HepG2 (cell line): ENCODE measurements at places on chromosomes 4 and X. TPM values are rescaled to one million over a fixed set of nuclear protein-coding genes. Genes with fewer than 3 reads are reported as not detected.

- no peak for DNase-seq
- no peak overlapping the region for H3K4me3 ChIP-seq
- H3K27me3 ChIP-seq = no peaks in the 10 kb centered on the region
- no peaks in the 10 kb centered on the region for H3K4me1 ChIP-seq
- no peak overlapping the region for H3K27ac ChIP-seq
Observed at GRCh38 chr4:36523182-36523581, 241.8 kb downstream of the DTHD1 start.

DCHS2 gene
- 0.03 and 0.05 TPM in 2 replicates for polyA plus RNA-seq

- no peak for DNase-seq
- H3K27ac ChIP-seq = no peak overlapping the region
- H3K27me3 ChIP-seq = no peaks in the 10 kb centered on the region
- H3K4me1 ChIP-seq = no peaks in the 10 kb centered on the region
- no peak overlapping the region for H3K4me3 ChIP-seq
Observed at GRCh38 chr4:5797866-5798265, 86.9 kb downstream of the EVC start.

GRCh38 chr4:106269711-106270110 is 46.3 kb downstream of the TBCK start:
- H3K36me3 ChIP-seq = no peaks in the 10 kb centered on the region
- H3K4me3 ChIP-seq = no peak overlapping the region
- no peaks in the 10 kb centered on the region for H3K27me3 ChIP-seq
- H3K4me1 ChIP-seq = peaks cover 59% of the 10 kb centered on the region
- peak overlapping the region; percentile 3 for H3K27ac ChIP-seq

- H3K4me3 ChIP-seq = peak overlapping the region; percentile 31; the same call in 1 of the 2 replicates
- H3K36me3 ChIP-seq = no peaks in the 10 kb centered on the region
- no peaks in the 10 kb centered on the region for H3K27me3 ChIP-seq
- H3K4me1 ChIP-seq = peaks cover 34% of the 10 kb centered on the region
Observed at GRCh38 chr4:83139514-83140156, 25.1 kb upstream of the PLAC8 start.

NDNF gene
- not detected in 2 replicates for polyA plus RNA-seq

GRCh38 chr4:38084877-38085711 is 124.9 kb downstream of the PTTG2 start:
- DNase-seq = no peak
- H3K27ac ChIP-seq = no peak overlapping the region
- H3K4me3 ChIP-seq = no peak overlapping the region
- H3K27me3 ChIP-seq = no peaks in the 10 kb centered on the region
- H3K36me3 ChIP-seq = peaks cover 3% of the 10 kb centered on the region

- H3K4me1 ChIP-seq = no peaks in the 10 kb centered on the region
- no peaks in the 10 kb centered on the region for H3K27me3 ChIP-seq
- H3K27ac ChIP-seq = no peak overlapping the region
- peak; percentile 6 for DNase-seq
Observed at GRCh38 chr4:54539500-54540029, 118.2 kb upstream of the KIT start.

GRCh38 chr4:138805736-138806135 is 209.8 kb upstream of the NOCT start:
- no peak overlapping the region for H3K27ac ChIP-seq
- DNase-seq = no peak
- peaks cover 13% of the 10 kb centered on the region; the same call in 1 of the 3 replicates for H3K27me3 ChIP-seq
- no peaks in the 10 kb centered on the region for H3K36me3 ChIP-seq
- H3K4me3 ChIP-seq = no peak overlapping the region
- no peaks in the 10 kb centered on the region for H3K4me1 ChIP-seq

QRFPR gene
- polyA plus RNA-seq = not detected in 2 replicates

DNA sequence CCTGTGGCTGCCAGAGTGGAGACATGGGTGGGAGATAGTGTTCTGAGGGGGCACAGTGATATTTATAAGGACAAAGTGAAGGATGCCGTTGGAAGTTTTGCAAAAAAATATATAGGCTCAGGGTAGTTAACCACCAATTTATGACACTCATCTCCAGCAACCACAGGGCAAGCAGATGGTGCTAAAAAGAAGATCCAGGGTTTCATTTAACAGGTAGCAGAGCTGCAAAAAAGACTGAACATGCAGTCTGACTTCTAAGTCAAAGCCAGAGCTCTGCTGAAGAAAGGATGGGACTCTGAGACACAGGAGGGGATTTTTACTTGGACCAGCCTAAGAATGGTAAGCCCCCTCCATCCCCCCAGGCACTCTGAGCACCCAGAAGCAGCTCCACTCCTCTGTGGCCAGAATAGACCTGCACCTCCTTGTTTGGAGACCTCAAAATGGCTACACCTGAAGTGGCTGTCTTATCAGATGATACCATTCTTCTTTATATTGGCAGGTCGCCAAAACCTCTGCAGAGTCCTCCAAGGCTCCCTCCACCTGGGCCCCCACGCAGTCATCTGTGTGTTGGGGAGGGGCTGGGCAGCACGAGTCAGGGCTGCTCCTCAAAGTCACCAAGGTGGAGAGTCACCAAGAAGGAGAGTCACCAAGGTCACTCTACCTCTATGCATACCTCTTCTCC is 161.4 kb upstream of the FAM9B start:
- no peaks in the 10 kb centered on the region for H3K36me3 ChIP-seq
- H3K27ac ChIP-seq = no peak overlapping the region
- H3K4me3 ChIP-seq = no peak overlapping the region
- DNase-seq = no peak
- H3K27me3 ChIP-seq = no peaks in the 10 kb centered on the region

DNA sequence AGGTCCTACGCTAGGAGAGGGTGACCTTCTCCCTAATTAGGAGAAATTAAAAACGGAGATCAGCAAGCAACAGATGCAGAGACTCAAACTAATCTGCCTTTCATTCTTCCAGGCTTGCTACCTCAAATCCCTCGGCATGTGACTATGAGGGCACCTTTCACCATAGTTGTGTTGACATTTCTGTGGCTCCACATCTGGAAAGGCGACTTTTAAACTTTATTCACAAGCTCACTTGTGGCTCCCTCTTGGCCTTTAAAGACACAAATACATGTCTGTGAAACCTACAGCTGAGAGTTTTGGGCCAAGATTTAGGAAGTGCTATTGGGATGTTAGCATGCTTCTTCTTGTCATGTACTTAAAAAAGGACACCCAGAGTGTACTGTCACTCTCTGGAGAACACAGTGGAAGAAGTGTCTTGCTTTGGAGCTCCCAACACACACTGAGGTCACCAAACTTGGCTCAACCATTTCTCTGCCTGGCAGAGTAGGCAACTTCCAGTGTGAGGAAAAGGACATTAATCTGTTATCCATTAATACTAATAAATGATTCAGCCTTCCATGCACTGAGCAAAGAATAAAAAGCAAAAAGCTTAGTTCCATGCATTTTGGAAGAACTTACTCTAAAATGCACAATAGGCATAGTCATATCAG is 60.1 kb downstream of the LDB2 start:
- DNase-seq = no peak
- H3K36me3 ChIP-seq = no peaks in the 10 kb centered on the region
- H3K27me3 ChIP-seq = no peaks in the 10 kb centered on the region
- no peak overlapping the region for H3K27ac ChIP-seq

GRCh38 chr4:3729188-3729881 is 36.9 kb upstream of the ADRA2C start:
- no peak overlapping the region for H3K27ac ChIP-seq
- peaks cover 47% of the 10 kb centered on the region for H3K27me3 ChIP-seq
- no peaks in the 10 kb centered on the region for H3K36me3 ChIP-seq

ATP8A1 gene
- polyA plus RNA-seq = 1.7 and 2.2 TPM in 2 replicates

GRCh38 chr4:101651778-101652177 is 138.8 kb upstream of the BANK1 start:
- no peak for DNase-seq
- H3K27ac ChIP-seq = no peak overlapping the region
- H3K4me1 ChIP-seq = no peaks in the 10 kb centered on the region
- no peaks in the 10 kb centered on the region for H3K36me3 ChIP-seq
- no peak overlapping the region for H3K4me3 ChIP-seq
- no peaks in the 10 kb centered on the region for H3K27me3 ChIP-seq

- no peak overlapping the region for H3K27ac ChIP-seq
- H3K4me1 ChIP-seq = peaks cover 40% of the 10 kb centered on the region
- no peak overlapping the region for H3K4me3 ChIP-seq
- H3K36me3 ChIP-seq = no peaks in the 10 kb centered on the region
Observed at GRCh38 chrX:106935175-106935574, 15.0 kb downstream of the CLDN2 start.

DNA sequence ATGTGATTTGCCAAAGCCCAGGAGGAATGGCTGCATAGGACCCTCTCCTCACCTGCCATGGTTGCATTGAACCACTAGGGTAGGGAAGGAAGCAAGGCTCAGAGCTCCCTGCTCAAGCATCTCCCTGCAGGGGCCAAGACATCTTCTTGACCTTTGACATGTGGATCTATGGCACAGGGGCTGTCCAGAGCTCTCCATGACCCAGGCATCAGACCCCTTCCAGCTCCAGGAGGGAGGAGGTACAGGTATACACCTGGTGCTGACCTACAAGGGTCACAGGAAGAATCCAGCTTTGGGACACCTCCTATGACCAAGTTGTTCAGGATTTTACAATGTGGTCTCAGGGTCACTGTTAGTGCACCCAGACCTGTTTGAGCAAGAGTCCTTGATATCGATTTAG is 23.2 kb upstream of the ASMTL start:
- H3K36me3 ChIP-seq = no peaks in the 10 kb centered on the region
- H3K27me3 ChIP-seq = no peaks in the 10 kb centered on the region
- no peak overlapping the region for H3K27ac ChIP-seq

ZMAT1 gene
- 0.01 TPM in 2 replicates for polyA plus RNA-seq

DNA sequence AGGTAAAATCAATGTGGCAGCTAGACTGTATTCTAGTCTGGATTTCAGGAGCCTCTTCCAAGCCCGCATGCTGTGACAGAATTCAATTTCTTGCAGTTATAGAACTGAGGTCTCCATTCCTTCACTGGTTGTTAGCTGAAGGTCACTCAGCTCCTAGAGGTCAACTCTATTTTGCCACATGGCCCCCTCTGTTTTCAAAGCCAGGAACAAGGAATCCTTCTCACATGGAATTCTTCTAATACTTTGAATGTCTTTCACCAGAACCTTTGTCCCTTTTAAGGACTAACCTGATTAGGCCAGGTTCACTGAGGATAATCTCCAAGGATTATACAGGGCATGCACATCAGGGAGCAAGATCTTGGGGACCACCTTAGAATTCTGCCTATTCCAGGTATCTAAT is 23.4 kb upstream of the MMRN1 start:
- no peaks in the 10 kb centered on the region for H3K4me1 ChIP-seq
- no peak for DNase-seq
- no peak overlapping the region for H3K27ac ChIP-seq
- H3K36me3 ChIP-seq = no peaks in the 10 kb centered on the region
- H3K27me3 ChIP-seq = no peaks in the 10 kb centered on the region
- H3K4me3 ChIP-seq = no peak overlapping the region

DNA sequence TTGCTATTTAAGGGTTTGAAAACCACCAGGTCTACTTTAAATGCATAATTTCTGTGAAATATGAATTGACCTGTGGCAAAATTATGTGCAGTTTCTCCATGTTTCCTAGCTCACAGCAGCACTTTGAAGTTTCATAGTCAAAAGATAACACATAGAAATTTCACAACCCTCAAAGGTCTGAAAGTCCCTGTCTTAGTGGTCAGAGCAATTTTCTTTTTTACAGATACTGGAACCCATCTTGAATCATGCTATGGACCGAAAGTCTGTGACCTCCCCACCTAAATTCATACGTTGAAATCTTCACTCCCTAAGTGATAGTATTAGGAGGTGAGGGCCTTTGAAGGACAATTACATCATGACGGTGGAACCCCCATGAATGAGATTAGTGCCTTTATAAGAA is 240.4 kb upstream of the BMP3 start:
- no peak overlapping the region for H3K4me3 ChIP-seq
- no peaks in the 10 kb centered on the region for H3K36me3 ChIP-seq
- H3K27ac ChIP-seq = no peak overlapping the region
- DNase-seq = no peak

GRK4 gene
- 1.6 and 1.8 TPM in 2 replicates for polyA plus RNA-seq

DNA sequence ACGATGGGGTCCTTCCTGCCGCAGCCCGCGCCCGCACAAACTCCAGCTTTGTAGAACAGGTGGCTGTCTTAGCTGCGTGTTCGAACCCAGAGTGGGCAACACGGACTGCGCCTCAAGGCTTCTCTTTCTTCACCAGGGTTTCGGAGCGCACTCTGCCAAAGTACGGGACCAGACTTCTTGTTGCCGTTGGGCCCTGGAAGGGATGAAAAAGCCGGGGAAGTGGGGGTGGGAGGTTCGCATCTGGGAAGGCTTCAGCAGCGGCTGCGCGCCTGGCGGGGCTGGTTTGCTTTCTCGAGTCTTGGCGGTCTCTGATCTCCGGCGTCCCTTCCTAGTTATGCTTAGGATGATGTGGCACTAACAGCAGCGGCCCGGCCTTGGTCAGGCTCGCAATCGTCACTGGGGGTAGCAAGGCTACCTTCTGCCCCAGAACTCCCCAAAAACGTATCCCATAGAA is 673 bp downstream of the PARM1 start:
- no peak for DNase-seq
- H3K4me3 ChIP-seq = peak overlapping the region; percentile 61
- H3K27ac ChIP-seq = no peak overlapping the region
- H3K4me1 ChIP-seq = peaks cover 15% of the 10 kb centered on the region
- H3K36me3 ChIP-seq = no peaks in the 10 kb centered on the region
- H3K27me3 ChIP-seq = peaks cover 7% of the 10 kb centered on the region

DNA sequence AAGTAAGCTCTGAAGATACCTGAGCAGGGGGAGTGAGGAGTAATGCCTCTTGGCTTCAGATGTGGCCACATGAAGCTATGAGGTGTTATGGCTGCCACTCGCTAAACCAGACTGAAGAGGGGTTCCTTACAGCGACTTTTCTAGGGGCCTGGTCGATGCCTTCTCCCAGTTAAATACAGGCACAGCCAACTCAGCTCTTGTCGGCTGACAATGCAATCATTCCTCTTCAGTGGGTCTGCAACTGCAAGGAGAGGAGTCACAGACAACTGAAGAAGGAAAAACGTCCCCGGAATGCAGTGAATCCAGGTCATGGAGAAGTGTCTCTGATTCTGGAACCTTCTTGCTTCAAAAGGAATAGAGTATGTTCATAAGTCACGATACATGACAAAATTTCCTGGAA is 106.4 kb downstream of the RNF150 start:
- no peaks in the 10 kb centered on the region for H3K36me3 ChIP-seq
- H3K27me3 ChIP-seq = no peaks in the 10 kb centered on the region
- H3K27ac ChIP-seq = no peak overlapping the region
- H3K4me1 ChIP-seq = no peaks in the 10 kb centered on the region
- DNase-seq = no peak
- H3K4me3 ChIP-seq = no peak overlapping the region

SOWAHB gene
- polyA plus RNA-seq = 0.12 and 0.24 TPM in 2 replicates

GRCh38 chrX:43953218-43953617 is 20.0 kb downstream of the NDP start:
- no peaks in the 10 kb centered on the region for H3K4me1 ChIP-seq
- no peak overlapping the region for H3K4me3 ChIP-seq
- H3K27ac ChIP-seq = no peak overlapping the region

GRCh38 chr4:5368426-5368825 is 317.1 kb downstream of the STK32B start:
- H3K4me3 ChIP-seq = no peak overlapping the region
- no peak for DNase-seq
- H3K4me1 ChIP-seq = no peaks in the 10 kb centered on the region
- 0 out of 3 replicates have a peak, but pooled peaks cover 3% of the 10 kb centered on the region for H3K27me3 ChIP-seq

- H3K4me1 ChIP-seq = peaks cover 18% of the 10 kb centered on the region
- no peak overlapping the region for H3K27ac ChIP-seq
- no peak overlapping the region; the same call in 1 of the 2 replicates for H3K4me3 ChIP-seq
- no peaks in the 10 kb centered on the region for H3K36me3 ChIP-seq
- peaks cover 2% of the 10 kb centered on the region for H3K27me3 ChIP-seq
Observed at GRCh38 chr4:128241425-128241913, 46.1 kb downstream of the PGRMC2 start.

GRCh38 chrX:136899221-136899620 is 18.7 kb upstream of the RBMX start:
- H3K4me3 ChIP-seq = no peak overlapping the region
- H3K27me3 ChIP-seq = no peaks in the 10 kb centered on the region
- H3K4me1 ChIP-seq = no peaks in the 10 kb centered on the region
- H3K36me3 ChIP-seq = no peaks in the 10 kb centered on the region
- H3K27ac ChIP-seq = no peak overlapping the region
